Left renal pelvis (tissue), 4 donors: ENCODE measurements at places on chromosomes 2 and 18.

DNA sequence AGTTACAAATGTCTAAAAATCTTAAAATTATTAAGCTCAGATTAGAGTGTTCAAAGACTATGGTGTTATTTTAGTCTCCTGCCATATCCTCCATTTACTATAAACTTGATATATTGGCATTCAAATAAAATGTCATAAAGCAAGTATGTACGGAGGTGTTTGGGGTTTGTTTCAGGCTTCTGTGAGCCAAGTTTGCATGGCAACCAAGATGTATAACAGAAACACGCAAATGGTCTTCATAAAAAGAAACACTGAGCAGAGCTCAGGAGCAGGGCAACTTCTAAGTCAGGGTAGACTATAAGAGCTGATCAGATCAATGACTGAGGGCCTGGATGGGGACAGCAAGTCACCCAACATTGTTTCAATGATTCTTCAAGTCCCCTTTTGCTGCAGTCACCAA, 20.5 kb upstream of the OSR1 start:
- DNase-seq: no peak

DNA sequence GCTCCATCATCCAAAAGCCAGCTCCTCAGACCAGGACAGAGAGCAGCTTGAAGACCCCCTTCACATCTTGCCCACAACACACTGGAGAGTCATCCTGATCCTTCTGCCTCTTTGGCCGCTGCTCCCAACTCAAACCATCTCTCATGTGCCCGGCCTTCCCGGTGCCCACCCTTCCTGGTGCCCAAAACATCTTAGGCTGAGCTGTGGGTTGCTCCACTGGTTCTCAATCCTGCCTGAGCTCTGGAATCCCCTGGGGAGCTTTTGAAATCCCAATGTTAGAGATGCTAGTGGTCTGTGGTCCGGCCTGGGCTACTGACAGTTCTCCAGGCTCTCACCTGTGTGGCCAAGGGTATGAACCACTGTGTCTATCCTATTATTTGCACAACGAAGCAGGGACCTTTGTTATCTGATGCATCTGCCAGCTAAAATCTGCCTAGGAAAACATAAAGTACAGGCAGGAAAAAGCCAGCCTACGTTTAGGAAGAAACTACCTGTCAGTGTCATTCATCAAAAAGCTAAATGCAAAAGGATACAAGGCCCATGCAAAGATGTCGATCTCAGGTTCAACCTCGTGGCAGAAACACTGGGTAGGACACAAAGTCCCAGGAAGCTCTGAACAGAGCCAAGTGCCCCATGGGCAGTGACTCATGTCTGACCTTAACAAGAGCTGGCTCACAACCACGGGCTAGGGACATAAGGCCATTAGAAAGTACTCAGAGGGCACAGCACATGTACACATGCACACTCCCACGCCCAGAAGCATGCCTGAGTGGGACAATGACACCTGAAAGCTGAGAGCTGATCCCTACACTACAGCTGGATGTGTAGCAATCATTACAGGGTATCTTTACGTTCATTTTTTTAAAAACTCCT, 30.8 kb downstream of the TBC1D8 start:
- no peak for DNase-seq

DNA sequence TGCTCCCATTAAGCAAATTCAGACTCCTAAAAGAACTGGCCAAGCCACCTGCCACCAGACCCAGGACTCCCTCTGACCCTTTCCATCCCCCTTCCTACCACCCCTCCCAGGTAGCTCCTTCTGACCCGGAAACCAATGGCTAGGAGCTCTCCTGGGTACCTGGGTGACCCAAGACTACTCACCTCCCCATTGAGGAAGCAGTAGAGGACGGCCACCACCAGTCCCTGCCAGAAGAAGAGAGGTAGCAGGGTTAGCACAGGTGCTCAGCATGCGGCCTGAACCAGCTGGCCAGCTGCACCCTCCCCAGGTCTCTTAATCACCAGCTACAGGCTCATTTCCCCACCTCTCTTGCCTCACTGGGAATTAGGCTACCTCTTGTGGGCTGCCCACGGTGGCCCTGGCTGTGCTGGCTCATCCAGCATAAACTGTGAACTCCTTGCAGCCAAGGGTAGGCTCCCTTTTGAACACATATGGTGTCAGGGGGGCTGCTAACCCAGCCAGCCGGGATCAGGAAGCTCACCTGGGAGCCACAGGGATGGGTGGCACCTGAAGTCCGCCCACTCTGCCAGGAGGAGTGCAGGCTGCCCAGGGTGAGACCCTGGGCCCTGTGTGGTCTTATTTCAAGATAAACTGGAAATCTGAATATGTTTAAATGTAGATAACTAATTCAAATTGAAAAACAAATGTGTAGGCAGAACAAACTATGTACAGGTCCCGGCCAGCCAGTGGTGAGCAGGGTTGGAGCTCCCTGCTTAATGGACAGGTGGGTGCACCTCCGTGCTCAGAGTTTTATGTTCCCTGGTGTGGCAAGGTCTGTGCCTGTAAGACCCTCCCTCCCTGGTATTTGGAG, 9.9 kb downstream of the TMEM37 start:
- DNase-seq: no peak

DNA sequence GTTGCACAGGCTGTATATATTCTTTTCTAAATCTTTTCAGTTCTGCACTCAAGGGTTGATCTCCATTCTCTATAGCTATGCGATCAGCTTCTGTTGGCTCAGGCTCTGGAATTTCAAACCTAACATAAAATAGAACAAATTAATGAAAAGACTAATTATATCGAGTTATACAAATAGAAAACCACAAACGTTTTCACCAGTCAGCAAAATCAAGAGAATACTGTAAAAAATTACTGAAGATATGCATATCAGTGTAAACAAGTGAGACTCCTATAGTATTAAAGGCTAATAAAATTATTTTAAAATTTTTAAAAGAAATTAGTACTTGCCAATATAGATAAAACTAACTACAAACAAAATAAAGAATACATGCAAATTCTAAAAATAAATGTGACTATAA, 107.0 kb downstream of the SOS1 start:
- no peak for DNase-seq

DNA sequence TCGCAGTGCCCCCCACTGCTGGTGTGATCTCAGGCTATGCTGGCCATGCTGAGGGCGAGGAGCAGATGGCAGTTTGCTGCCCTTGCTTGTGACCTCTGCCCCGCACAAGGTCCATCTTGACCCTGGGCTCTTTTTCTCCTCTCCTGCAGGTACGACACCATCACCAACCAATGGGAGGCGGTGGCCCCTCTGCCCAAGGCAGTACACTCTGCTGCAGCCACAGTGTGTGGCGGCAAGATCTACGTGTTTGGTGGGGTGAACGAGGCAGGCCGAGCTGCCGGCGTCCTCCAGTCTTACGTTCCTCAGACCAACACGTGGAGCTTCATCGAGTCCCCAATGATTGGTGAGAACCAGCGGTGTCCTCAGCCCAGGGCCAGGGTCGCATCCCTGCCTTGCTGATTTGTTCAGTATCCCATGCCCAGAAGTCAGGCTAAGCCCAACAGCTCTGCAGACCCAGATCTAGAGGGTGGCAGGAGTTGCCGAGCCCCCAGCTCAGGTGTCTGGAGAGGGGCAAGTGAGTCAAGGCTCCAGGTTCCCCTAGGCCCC, 223.8 kb downstream of the ATAD2B start:
- no peak for DNase-seq

- no peak for DNase-seq
These were observed 109.0 kb upstream of the CNTNAP5 start for GRCh38 chr2:123916051-123916450.

DNA sequence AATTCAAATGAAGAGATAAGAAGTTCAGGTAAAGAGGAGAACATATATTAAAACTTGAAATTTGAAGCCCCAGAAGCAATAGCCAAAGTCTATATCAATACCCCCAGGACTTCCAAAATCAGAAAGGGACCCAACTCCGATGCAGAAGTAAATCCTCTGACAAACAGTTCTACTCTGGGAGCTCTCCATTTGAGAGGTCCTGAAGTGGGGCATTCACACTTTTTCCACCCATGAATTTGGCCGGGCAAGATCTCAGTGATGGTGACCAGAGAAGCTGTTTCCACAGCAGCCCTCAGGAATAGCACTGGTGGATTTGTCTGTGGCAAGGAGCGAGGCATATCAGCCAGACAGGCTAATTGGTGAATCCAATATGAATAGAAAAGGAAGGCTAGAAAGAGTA, 313.6 kb upstream of the MC4R start:
- DNase-seq: no peak

GRCh38 chr2:236985761-236986339, 99.8 kb upstream of the COPS8 start:
- DNase-seq: no peak

DNA sequence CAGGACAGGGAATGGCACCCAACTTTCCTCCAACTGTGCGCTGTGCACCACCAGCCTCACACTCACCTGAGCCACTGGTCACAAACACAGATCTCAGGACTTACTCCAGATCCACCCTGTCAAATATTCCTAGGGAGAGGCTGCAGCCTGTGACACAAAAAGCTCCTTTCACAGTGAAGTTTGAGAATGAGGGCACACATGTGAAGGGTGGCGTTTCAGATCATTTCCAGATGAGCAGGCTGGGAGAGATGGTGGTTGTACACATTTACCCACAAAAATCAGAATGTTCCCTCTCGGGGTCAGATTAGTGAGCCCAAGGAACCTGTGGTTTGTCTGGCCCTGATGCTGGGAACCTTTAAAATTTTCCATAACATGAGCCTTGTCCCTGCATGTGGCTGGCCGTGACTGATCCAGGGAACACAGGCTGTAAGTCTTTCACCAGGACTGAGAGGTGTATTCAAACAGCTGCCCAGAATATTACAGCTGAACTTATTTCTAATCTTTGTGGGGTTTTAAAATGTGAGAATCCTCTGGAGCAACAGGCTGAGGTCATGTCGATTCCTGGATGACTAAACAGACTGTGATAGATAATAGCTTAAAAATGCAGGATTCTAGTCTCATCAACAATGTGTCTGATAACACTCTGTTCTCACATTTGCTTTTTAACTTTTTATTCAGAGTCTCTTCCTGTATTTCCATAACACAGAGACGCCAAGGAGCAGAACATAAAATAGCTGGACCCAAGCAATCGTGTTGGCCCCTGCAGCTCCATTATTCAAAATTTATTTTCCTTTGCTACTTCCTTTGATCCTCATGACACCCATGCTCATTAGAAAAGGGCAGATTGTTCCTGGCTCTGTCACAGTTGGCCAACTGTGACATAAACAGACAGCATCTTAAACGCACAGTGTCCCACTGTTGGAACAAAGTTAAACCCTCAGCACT, 35.5 kb downstream of the IL1R2 start:
- no peak for DNase-seq

DNA sequence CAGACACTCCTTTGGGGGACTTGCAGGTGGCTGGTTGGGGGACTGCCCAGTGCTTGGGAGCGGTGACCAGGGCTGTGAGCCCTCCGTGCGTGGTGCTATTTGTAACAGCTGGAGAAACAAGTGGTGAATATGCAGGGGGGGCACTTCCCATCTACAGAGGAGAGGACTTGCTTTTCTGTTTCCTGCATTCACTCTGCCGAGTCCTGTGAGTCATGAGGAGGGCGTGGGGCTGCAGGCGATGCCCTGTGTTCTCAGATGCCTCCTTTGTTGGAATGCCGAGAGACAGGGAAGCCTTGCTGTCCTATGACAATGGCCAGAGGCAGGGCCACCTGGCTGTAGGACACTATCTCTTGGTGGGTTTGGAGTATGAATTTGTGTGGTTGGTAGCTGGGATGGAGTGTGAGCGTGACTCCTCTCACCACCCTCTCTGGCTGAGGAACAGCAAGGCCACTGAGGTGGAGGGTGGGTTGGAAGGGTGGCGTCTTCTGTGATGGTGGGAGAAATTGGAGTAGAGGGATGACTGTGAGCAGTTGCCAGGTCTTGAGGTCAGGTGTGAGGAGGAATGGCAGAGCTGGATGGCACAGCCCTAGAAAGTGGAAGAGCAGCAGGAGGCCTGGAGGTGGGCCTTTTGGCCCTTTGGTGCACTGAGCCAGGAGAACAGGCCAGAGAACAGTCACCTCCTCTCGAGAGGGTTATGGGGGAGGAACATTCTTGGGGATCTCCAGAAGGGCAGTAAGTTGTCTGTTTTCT, 24.3 kb downstream of the FHOD3 start:
- no peak for DNase-seq

DNA sequence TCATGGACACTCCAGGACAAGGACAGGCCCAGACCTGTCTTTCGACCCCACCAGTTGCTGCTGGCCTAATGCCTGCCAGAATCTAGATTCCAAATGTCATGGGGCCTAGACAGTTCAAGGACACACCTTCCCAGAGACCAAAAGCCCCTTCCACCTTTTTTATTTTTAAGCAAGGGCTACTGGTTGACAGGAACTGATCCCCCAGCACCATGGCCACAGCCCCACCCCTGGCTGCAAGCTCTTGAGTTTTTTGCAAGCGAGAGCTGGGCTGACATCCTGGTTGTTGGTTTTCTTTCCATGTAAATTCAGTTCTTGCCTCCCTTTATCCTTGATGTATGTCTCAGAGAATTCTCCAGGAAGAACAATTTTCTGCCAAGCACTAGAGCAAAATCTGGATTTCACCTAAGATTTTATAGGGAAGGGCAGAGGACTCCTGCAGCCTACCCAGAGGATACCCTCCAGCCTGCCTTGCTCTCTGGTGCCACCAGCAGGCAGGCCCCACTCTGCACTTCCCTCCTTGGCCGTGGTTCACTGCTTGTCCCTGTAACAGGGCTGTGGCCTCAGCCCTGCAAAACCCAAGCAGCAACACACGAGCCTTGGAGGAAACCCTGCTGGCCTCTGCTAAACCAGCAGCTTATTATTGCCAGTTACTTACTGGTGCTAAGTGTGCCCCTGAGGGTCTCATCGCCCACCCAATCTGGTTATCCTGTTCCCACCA, 97.7 kb downstream of the TWIST2 start:
- DNase-seq: no peak

DNA sequence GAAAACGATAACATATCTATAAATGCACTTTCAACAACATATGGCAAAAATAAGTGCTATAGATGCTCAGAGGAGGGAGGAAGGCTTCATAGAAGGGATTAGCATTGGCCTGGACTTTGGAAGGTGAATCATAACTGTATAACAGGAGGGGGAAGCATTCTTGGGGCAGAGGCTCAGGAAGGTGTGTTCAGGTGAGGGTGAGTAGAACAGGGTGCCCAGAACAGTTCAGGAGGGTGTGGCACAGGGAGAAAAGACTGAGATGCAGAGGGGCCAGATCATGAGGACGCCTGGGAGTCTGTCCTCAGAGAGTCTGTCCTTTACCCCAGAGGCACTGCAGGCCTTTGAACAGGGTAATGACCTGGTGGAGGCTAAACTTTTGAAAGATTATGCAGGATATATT, 29.3 kb upstream of the MEP1B start:
- DNase-seq: no peak

- DNase-seq: no peak
These were observed 54.8 kb downstream of the ZNF407 start for GRCh38 chr18:74652392-74652988.

DNA sequence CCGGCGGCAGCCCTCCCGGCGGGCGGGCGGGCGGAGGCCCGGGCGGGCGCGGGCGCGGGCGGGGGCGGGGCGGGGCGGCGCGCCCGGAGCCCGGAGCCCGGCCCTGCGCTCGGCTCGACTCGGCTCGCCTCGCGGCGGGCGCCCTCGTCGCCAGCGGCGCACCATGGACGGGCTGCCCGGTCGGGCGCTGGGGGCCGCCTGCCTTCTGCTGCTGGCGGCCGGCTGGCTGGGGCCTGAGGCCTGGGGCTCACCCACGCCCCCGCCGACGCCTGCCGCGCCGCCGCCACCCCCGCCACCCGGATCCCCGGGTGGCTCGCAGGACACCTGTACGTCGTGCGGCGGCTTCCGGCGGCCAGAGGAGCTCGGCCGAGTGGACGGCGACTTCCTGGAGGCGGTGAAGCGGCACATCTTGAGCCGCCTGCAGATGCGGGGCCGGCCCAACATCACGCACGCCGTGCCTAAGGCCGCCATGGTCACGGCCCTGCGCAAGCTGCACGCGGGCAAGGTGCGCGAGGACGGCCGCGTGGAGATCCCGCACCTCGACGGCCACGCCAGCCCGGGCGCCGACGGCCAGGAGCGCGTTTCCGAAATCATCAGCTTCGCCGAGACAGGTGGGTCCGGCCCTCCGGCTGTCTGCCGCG, at the start of gene INHBB:
TSS of gene INHBB (plus strand) at position 111 of the 641 bp plus-strand sequence. CDS start at position 164, 53 bp downstream.
- DNase-seq: no peak
